CD4-positive, alpha-beta T cell treated with Interleukin-4 for 4 hours (primary cell): ENCODE measurements at places on chromosomes 4 and X.

DNA sequence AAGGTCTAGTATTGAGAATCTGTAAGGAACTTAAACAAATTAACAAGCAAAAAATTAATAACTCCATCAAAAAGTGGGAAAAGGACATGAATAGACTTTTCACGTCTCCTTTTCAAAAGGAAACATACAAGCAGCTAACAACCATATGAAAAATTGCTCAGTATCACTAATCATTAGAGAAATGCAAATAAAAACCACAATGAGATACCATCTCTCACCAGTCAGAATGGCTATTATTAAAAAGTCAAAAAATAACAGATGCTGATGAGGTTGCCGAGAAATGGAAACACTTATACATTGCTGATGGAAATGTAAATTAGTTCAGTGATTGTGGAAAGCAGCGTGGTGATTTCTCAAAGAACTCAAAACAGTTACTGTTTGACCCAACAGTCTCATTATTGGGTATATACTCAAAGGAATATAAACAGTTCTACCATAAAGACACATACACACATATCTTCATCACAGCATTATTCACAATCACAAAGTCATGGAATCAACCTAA is 410.4 kb upstream of the SMIM31 start:
- no peak for DNase-seq

- no peak for DNase-seq
Measured at GRCh38 chr4:65069177-65069576, 601.1 kb downstream of the EPHA5 start.

DNA sequence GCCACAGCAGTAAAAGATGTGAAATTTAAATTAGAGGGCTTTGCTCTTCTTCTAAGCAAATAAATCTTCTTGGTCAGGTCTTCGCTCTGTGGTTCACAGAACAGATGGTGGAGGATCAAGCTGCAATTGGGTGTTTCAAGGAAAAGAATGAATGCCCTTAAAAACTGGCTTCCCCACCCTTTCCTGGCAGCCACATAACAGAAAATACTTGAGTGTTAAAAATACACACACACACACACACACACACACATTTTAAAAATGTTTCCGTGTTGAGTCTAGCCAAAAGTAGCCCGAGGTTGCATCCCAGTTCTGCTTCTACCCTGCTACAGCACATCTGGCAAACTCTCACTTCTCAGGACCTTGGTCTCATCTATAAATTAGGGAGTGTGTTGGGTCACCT is 56.7 kb upstream of the FGFBP2 start:
- no peak for DNase-seq

DNA sequence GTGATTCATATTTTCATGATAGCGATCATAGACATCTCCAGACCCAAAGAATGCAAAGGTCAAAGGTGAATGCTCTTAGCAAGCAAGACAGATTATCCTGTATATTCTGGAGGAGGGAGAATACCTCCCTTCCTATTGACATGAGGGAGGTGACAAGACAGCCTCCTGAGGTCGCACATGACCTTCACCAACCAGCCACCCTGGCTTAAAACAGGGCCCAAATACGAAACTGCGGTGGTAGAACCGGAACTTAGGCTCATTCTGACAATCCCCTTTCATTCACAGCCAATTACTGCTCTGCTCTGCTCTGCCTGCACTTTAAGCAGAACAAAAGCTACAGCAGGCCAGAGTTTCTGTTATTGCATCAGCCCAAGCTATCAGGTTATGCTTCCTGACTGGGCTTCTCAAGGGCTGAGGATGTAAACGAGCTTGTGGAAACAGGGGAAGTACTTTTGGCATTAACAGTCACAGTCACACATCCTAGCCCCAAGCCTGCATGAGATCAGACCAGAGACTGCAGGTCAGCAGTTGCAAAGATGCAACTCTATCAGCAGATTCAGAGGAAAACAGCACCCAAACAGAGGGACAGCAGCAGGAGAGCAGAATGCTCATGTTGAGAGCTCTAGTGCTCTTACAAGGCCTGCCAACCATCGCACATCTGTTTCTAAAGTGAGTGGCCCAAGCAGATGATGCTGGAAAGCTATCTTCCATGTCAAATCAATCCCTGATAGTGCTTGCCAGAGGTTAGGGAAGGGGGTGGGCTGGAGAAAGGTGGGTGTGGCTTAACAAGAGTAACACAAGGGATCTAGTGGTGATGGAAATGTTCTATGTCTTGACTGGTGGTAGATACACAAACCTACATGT is 51.3 kb upstream of the MAP3K15 start:
- DNase-seq, result peak; percentile 6

- DNase-seq, result no peak
Measured at GRCh38 chrX:136030303-136031191, 45.3 kb downstream of the SLC9A6 start.

DNA sequence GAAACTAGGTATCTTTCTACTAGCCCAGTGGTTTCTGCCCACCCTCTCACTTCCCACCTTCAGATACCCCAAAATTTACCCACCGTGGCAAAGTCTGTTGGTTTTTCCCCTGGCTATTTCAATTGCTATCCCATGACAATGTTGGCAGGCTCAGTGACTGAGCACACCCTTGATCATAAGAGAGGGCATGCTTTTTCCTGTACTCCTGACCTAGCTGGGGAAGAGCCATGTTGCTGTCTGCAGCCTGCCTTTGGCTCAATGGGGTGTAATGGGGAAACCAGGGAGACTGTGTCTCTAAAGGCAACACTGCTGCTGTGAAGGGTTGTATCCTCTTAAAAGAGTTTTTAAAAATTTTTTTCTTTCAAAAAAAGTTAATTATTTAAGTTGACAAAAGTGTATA is 90.4 kb upstream of the CITED1 start:
- DNase-seq, result no peak

DNA sequence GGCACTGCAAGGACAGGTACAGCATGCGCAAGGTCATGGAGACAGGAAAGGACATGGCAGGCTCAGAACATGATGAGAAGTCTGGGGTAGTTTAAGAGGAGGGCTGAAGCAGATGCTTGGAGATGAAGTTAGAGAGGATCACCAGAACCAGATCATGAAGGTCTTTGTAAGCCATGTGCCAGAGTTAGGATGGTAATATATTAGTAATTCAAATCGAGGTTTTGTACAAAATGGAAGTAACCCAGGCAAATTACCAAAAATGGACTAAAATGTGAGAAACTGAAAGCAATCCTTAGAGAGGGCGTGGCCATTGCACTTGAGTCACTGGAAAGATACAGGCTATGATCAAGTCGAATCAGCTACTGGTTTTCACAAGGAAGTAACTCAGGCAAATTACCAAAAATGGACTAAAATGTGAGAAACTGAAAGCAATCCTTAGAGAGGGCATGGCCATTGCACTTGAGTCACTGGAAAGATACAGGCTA is 13.5 kb downstream of the RXFP1 start:
- no peak for DNase-seq

DNA sequence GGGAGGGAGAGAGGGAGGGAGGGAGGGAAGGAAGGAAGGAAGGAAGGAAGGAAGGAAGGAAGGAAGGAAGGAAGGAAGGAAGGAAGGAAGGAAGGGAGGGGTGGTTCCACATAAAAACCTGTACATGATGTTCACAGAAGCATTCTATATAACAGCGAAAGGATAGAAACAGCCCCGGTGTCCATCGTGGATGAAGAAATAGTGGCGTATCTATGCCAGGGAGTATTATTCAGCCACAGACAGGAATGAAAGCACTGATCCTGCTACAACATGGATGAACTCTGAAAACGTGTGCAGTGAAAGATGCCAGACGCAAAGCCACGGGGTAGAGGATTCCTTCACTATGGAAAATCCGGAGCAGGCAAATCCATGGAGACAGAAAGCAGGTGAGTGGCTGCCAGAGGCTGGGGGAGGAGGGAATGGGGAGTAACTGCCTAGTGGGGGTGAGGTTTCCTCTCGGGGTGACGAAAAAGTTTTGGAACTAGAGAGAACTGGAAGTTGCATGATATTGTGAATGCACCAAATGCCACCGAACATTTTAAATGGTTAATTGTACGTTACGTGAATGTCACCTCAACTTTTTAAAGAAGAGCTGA is 92.2 kb downstream of the ABLIM2 start:
- DNase-seq, result no peak

DNA sequence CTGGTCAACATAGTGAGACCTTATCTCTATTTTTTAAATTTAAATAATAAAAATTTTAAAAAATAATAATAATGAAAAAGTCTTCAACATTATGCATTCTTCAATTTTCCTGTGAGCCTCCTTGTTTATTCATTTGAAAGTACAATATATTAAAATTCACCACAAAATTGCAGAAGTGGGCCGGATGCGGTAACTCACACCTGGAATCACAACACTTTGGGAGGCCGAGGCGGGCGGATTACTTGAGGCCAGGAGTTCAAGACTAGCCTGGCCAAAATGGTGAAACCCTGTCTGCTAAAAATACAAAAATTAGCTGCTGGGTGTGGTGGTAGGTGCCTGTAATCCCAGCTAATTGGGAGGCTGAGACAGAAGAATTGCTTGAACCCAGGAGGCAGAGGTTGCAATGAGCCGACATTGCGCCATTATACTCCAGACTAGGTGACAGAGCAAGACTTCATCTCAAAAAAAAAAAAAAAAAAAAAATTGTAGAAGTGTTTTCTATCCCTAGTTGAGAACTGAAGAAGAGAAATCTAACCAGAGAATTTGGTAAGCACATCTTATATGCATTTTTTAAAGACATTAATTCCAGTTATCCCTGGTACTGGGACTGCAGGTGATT is 56.9 kb downstream of the RBM47 start:
- no peak for DNase-seq

- no peak for DNase-seq
Measured at GRCh38 chr4:54014666-54015160, 49.7 kb downstream of the CHIC2 start.

DNA sequence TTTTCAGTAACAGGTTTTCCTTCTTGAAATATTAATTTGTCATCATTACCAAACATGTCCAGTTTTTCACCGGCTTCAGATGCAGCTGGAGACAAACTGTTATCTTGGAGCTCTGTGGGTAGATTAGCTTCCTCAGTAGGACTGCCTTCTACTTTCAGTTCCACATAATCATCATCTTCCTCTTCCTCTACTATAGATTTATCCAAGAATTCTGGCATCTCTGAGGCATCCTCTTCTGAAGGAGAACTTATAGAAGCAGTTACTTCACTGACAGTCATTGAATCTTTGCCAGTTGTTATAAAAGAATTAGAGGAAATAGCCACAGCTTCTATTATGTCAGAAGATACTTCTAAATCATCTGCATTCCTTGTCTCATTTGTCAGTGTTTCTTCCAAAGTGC is 162.9 kb downstream of the LRBA start:
- DNase-seq, result no peak

DNA sequence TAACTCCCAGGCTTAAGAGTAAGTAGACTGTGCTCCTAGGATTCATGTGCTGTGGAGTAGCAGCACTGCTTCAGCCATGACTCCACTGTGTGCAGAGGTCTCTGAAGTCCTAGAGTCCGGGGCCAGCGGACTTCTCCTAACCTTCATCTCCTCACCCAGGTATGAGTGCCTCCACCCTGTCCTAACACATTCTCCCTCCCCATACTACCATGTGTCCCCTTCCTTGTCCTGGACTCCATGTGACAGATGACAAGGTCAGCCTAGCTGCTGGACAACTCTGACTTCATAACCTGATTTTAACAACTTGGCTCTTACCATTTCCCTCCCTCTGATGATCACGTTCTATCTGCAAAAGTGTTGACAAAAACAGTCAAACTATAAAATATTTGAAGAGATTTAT is 16.7 kb downstream of the ASB11 start:
- no peak for DNase-seq

DNA sequence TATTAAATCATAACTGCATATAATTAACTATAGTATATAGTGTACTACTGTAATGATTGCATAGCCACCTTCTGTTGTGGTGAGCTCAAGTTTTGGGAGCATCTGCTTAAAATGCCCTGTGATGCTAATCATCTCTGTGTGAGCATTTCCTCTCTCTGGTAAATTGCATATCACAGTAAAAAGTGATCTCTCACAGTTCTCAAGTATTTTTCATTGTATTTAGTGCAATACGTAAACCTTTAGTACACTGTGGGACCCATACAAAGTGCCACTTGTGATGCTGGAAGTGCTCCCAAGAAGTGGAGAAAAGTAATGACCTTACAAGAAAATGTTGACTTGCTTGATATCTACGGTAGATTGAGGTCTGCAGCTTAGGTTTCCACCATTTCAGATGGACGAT is 82.0 kb downstream of the WWC2 start:
- no peak for DNase-seq

- no peak for DNase-seq
Measured at GRCh38 chr4:176261481-176261880, 7.5 kb downstream of the ASB5 start.

DNA sequence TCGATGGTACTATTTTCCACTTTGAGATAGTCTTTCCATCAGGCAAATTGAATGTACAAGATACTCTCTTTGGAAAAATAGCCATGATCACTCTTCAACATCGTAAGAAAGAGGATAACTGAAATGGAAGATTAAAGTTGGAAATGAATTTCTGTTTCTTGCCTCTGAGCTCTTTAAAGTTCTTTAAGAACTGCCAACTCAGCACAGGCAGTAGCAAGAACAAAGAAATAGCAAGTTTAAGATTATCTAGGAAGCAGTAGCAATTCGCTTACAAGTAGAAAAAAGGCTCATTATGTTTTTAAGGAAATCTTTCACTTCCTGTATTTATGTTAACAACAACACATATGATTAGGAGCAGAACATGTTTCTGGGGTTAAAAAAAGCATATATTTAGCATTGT is 127.6 kb downstream of the CDS1 start:
- DNase-seq, result no peak

GRCh38 chr4:176717237-176717636 is 75.5 kb downstream of the VEGFC start:
- DNase-seq, result no peak

DNA sequence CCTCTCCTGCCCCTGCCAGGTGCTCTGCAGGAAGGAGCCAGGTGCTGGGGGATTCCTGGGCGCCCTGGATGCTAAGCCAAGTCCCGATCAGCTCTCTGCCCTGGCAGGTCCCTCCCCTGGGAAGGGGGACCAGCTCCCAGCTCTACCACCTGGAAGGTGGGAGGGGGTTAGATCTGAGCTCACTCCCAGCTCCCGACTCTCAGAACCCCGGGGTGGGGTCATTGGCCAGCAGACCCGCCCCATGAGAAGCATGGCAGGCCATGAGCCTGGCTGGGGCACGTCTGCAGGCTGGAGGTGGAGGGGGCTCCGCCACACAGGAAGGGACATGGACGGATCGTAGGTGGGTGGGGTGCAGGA is 83.4 kb upstream of the NKX1-1 start:
- no peak for DNase-seq

GRCh38 chr4:152579916-152580315 is 44.0 kb upstream of the FBXW7 start:
- no peak for DNase-seq

DNA sequence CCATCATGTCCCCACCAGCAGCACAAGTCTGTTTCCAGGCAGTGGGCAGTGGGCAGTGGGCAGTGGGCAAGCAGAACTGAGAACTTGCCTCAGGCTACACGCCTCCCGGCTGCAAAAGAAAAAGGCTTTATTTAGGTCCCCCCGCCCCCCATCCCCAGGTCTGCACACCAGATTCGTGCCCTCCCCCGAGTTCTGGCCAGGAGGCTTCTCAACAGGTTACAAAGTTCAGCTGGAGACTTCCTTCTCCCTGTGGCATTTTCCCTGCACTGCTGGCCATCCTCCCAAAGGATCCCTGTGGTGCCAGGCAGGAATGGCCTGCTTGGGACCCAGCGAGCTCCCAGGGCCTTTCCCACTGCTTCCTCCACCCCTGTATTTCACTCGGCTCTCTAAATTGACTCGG is 97.0 kb upstream of the TRIM2 start:
- no peak for DNase-seq

- DNase-seq, result no peak
Measured at GRCh38 chr4:78722320-78722719, 53.8 kb upstream of the BMP2K start.

GRCh38 chrX:153925739-153926551 is at the start of gene ARHGAP4:
Gene ARHGAP4, minus strand, starts transcription at chrX:153926264. Its CDS starts 62 bp downstream, at chrX:153926202.
- peak; percentile 15 for DNase-seq
